ENCODE measurements at places on chromosomes 3 and 15. TPM values are rescaled to one million over a fixed set of nuclear protein-coding genes. Genes with fewer than 3 reads are reported as not detected.

ALS2CL gene
- total RNA-seq, result 0.17 TPM

STRIT1 gene
- not detected for total RNA-seq

CKMT1A gene
- total RNA-seq, result not detected

MUSTN1 gene
- total RNA-seq, result not detected

AP3B2 gene
- 0.15 TPM for total RNA-seq

CFAP44 gene
- 0.17 TPM for total RNA-seq

CHCHD6 gene
- 23.0 TPM for total RNA-seq

CLEC3B gene
- total RNA-seq, result 23.4 TPM

WNT7A gene
- total RNA-seq, result not detected

MAP3K13 gene
- total RNA-seq, result 11.3 TPM

GHSR gene
- not detected for total RNA-seq

TRIM71 gene
- total RNA-seq, result not detected

TNFAIP8L3 gene
- 2.1 TPM for total RNA-seq

GNAT1 gene
- total RNA-seq, result not detected

GPR87 gene
- total RNA-seq, result 0.17 TPM

Measured in bronchus fibroblast of lung (primary cell).